ENCODE measurements at places on chromosomes 5 and 9.
A peak's percentile ranks its signal among the peaks of the same experiment; 100 is the strongest.

- DNase-seq: peak; percentile 10
Measured at GRCh38 chr9:100700689-100701318, 122.9 kb downstream of the CAVIN4 start.

GRCh38 chr5:122406181-122406580 lies 94.1 kb downstream of the SNCAIP start:
- DNase-seq: no peak

DNA sequence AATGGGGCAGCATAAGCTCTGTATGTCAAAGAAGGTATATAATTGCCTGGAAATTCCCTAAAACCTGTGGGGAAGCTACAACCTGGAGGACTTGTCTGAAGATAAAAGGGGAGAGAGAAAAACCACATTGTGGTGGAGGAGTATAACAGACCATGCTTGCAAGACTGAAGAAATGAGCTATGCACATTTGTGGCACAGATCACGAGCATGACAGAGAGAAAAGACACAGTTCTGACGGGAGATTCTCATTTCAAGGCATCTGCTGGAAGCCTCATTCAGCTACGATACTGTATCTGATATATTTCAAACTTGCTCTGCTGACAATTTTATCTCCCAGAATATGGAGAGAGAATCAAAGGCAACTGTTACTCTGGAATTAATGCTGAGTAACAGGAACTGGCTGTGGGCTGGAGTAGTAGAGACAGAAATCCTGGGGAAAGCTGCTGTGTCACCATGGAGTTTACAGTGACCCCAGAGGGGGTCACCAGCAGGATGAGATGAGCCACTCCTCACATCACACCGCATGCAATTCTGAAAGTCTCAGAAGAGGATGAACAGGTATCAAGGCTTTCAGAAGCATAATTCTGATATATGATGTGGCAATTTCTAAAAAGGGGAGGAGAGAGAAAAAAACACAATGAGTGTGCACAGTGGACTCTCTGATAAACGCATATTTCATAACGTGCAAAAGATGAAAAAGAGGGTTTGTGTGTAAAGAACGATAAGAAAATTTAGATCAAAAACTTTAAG lies 528.8 kb downstream of the IRX1 start:
- DNase-seq: no peak

DNA sequence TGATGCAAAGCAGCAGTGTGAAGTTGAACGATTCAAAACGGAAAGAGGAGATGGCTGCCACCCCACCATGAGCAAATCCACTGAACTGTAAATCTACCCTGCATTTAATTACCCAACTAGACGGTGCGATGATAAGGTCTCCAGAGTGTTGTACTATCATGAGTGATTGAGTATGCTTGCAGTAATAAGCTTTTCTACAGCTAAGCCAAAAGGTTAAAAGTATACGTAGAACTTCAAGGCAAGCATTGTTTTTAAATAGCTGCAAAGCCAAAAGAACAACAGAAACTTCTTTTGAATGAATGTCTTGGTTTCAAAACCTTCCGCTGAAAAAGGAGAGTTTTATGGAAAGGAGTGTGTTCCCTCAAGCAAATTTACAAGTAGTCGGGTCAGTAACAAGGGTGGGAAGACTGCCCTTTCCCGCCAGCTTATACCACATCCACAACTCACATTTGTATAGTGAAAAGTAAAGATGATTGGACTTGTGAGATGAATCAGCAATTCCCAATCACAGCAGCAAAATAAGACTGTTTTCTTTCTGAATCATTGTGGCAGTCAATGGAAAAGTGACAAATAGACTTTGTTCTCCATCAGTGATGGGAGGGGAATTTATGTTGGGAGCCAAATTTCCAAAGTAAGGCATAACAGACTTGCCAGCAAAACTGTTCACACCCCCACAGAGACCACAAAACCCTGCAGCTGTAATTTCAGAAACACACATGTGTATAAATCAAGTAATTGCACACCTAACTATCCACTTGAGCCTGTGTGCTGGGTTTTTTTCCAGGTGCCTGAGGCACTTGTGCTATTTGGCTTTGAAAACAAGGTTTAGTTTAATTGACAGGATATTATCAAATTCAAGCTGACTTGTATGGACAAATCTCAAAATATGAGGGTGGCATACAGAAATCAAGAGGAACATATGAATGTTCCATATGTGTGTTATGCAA lies 407.7 kb upstream of the GRAMD2B start:
- peak; percentile 48 for DNase-seq

DNA sequence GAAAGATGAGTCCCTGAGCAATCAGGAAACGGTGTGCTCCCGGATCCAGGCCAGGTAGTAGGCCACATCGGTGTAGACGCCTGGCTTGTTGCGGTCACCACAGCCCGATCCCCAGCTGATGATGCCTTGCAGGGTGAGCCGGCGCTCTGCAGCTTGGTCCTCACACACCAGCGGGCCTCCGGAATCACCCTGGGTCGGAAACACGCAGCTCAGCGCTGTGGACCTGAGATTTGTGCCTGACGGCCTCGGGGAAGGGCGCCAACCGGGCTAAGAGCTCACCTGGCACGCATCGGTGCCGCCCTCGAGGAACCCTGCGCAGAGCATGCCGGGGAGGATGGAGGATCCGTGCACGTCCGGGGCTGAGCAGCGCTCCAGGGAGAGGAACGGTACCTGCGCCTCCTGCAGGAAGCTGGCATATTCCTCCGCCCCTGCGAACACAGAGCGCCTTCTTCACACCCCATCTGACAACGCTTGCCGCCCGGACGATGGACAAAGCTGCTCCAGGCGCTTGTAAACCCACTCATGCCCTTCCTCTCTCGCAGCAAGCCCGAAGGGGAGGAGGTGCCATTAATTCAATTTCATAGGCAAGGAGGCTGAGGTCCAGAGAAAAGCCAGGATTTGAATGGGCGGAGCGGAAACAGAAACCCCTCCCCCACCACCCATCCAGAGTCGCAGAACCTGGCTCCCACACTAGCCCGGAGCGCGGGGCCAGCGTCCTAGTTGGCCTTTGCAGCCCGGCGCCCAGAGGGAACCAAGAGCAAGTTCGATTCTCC lies 2.0 kb upstream of the PFN3 start:
- DNase-seq: no peak

- DNase-seq: no peak
Measured at GRCh38 chr9:17986595-17986994, 407.7 kb downstream of the SH3GL2 start.

DNA sequence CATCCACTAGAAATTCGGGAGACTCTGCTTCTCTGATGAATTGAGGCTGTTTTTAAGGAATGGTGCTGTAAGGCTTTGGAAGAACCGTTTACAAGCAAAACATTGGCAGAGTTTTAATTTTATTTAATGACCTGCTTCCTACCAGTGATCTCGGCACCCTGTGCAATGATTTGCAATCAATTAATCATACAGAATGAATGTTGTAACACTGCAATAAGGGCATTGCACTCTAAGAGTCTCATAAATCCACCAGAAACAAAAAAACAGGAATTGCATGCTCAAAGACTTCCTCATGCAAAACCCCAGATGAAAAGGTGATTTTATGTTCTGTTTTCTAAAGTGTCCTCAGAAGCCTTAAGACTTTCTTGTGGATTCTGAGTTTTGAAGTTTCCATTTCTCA lies 295.7 kb downstream of the ARHGEF28 start:
- no peak for DNase-seq

GRCh38 chr5:156411-157072 lies 34.8 kb upstream of the LRRC14B start:
- DNase-seq: no peak

Measured in HT1080 (cell line).